Right ventricle myocardium superior (tissue), 1 donor: ENCODE measurements at places on chromosomes 6 and 20. TPM values are rescaled to one million over a fixed set of nuclear protein-coding genes. Genes with fewer than 3 reads are reported as not detected.
A peak's percentile ranks its signal among the peaks of the same experiment; 100 is the strongest.

Gene ACTL10
- 0.22 TPM for total RNA-seq

Gene CCN5
- total RNA-seq, result 15.8 TPM

Gene ZBTB22
- total RNA-seq, result 11.6 TPM

Gene COL21A1
- total RNA-seq, result 20.8 TPM

DNA sequence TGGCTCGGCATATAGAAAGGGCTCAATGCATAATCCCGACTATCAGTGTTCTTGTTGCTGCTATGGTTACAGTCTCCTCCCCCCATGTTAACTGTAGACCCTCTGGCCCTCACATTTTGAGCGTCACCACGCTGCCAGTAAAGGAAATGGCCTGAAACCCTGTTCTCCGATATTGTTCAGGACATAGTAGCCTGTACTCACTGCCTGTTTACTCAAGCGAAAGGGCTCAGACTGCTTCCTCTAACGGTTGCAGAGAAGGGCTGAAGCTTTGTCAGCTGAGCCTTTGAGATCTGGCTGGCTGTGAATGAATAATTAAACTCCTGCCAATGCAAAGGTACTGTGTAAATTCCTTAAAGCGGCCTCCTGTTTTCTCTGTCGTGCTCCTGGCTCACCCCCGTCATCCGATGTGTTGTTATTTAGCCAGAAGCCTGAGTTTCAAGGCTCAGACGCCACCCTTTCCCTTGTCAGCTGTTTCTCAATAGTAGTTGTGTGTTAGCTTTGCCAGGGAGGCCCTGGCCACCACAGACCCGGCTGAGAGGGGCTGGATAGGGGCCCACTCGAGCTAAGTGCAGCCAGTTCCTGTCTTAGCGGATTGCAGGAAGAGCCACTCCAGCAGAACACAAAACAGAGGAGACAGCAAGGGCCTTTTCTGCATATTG, 31.2 kb upstream of the RALGAPA2 start:
- peak; percentile 88 for DNase-seq

Gene OOEP
- not detected for total RNA-seq

GRCh38 chr6:98467902-98468301, 366.5 kb upstream of the POU3F2 start:
- no peak for DNase-seq

Gene SYNCRIP
- 55.7 TPM for total RNA-seq

GRCh38 chr6:2158596-2159271, 86.7 kb downstream of the GMDS start:
- DNase-seq, result no peak

DNA sequence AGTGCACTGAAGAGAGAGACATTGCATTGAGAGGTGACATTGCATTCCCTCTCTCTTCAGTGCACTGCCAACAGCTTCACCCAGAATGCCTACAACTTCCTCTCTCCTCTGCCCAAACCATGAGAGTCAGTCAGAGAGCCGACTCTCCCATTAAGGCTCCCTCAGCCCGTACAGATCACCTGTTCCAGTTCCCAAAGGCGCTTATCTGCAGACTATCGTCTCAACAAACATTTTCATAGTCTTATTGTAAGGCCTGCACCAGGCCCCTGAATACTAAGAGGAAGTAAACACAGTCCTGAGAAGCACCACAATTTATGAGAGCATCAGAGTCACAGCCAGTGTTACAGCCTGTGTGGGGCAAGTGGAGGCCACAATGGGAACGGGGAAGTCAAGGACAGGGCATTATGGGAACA, 53.7 kb downstream of the GFOD1 start:
- DNase-seq, result no peak

DNA sequence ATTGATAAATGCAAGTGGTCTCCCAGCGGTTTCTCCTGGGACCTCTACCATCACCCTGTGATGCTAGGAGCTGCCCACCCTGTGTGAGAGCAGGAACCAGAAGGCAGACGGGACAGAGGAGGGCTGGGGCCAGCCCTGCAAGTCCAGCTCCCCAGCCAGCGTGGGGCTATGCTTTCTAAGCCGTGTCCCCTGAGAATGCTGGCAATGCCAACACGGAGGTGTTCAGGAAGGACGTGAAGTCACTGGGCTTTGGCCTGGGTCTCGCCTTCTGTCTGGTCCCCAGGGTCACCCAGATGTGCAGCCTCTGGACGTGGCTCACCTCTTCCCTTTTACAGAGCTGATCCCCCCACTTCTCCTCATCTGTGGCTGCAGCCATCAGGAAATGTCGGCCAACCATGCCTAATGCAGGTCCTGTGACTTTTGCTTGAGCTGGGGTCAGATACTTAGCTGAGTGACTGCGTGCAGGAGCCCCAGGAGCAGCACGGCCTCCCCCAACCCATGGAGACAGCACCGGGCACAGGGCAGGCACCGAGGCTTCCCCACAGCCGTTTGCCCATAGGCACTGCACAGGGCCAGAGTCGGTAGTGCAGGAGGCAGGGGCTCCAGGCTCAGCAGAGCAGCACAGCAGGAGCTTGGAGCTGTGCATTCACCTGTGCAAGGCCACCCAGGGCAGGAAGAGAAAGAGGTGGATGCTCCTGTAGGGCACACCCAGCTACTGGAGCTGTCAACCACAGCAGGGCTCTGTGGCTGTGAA, 66.2 kb downstream of the GNAS-AS1 start:
- DNase-seq, result no peak

GRCh38 chr6:55604021-55604420, 25.0 kb upstream of the HMGCLL1 start:
- DNase-seq, result no peak

GRCh38 chr6:170463101-170463721, 89.9 kb downstream of the PSMB1 start:
- no peak for DNase-seq

- no peak for DNase-seq
Observed at GRCh38 chr20:47638851-47639250, 137.2 kb downstream of the NCOA3 start.

GRCh38 chr6:37525460-37526357, 26.0 kb upstream of the CCDC167 start:
- no peak for DNase-seq

- DNase-seq, result no peak
Observed at GRCh38 chr20:38131588-38132121, 33.4 kb downstream of the TGM2 start.

DNA sequence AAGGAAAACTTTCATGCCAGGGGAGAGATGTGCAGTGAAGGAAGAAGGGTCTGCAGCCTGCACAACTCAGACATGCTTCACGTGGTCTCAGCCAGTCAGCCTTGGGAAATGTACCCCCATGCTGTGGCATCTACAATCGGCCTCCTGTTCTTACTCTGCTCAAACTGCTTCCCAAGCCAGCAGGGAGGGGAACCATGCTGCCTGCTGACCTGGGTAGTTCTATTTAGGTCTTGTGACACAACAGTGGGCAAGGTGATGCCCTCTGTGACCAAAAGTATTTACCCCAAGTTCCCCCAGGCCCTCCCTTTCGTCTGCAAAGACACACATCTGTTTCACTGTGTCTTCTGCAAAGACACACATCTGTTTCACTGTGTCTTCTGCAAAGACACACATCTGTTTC, 106.9 kb downstream of the SLC23A2 start:
- DNase-seq, result no peak

- no peak for DNase-seq
Observed at GRCh38 chr6:75419980-75420379, 73.6 kb downstream of the FILIP1 start.

GRCh38 chr6:138037009-138037504, 70.2 kb downstream of the PERP start:
- no peak for DNase-seq

GRCh38 chr20:47272893-47273590, 83.5 kb downstream of the ZMYND8 start:
- no peak for DNase-seq

DNA sequence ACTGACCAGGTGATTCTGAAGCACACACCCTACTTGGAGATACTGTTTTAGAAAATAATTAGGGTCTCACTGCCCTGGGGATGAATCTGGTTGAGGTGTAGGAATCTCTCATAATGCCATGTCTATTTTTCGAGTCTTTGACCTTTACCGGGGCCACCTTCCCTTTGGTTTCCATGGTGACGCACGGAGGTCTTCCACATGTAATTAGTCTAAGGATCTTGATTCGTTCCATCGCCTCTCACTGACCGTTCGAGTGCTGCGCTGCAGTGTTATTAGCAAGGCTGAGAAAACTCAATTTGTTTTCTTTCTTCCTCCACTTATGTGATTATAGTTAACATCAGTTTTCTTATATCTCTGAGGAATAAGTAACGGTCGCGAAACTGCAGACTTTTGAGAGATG, 144.3 kb upstream of the SPACA1 start:
- DNase-seq, result no peak

DNA sequence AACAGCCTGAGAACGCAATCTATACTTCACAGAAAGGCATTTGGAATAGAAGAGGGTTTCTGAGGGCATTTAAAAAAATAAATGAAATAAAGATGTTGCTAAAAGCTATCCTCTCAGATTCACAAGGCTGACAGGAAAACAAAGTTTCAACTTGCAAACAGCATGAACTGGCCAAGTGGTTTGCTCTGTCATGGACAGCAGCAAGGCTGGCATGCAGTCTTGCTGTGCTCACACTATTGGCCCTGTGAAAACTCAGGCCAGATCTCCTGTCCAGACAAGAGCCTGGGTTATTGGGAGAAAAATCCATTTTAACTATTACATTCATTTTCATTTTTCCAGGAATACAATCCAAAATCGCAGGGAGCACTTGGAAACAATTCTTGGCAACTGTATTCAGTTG, 506.2 kb upstream of the SLC35B3 start:
- no peak for DNase-seq

Gene EDN1
- total RNA-seq, result 2.2 TPM

GRCh38 chr6:92879526-92879925, 539.8 kb downstream of the EPHA7 start:
- DNase-seq, result no peak

DNA sequence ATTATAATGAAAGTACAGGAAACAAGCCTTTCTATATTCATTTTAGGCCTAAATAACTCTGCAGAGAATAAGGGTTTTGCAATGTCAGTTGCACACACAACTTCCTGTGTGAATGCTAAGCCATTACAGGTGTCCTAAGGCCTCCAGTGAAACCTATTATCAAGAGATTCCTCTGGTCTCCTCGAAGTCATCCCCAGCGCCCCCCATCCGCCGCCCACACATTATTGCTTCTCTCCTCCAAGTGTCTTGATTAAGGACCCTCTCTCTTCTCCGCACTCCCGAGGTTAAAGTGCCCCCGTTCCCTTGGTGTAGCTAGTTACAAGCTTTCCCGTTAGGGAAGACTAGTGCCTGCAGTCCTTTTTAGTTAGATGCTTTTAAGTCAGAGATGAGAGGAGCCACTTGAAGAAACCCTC, 1.3 kb downstream of the HIVEP2 start:
- DNase-seq, result peak; percentile 39

Gene C4B
- total RNA-seq, result 58.3 TPM

Gene PKIB
- total RNA-seq, result 0.22 TPM

GRCh38 chr6:120652506-120652905, 681.8 kb downstream of the TBC1D32 start:
- no peak for DNase-seq

GRCh38 chr6:35775031-35775430, 1.4 kb upstream of the CLPSL2 start:
- DNase-seq, result no peak

Gene PNPLA1
- total RNA-seq, result not detected

DNA sequence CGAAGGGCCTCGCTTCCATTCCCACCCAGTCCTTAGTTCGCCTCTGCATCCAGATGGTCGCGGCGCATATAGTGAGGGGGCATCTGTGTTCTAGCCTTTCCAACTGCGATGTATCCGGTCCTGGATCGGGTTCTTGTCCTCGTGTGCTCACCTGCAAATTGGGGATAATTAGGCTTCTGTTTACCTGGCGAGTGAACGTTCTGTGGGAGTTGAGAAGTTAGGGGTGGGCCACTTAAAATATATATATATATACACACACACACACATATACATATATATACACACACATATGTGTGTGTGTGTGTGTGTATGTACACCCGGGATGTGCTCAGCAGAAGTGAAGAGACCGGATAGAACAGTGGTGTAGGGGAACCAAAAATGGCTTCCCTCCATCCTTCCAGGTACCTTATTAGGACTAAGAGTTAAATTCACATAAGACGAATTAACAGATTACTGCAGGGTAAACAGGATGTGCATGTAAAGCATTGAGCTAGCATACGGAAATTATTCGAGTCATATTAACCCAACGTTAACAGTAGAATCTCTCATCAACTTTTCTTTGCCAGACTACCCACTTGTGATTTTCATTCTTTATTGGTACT, 537 bp downstream of the CSTF1 start:
- no peak for DNase-seq

Gene SNX14
- 27.6 TPM for total RNA-seq

- no peak for DNase-seq
Observed at GRCh38 chr6:130259140-130259539, 36.4 kb upstream of the SAMD3 start.
